ENCODE measurements at places on chromosomes 4 and X. TPM values are rescaled to one million over a fixed set of nuclear protein-coding genes. Genes with fewer than 3 reads are reported as not detected.
A peak's percentile ranks its signal among the peaks of the same experiment; 100 is the strongest.

- H3K4me3 ChIP-seq, result no peak overlapping the region
- H3K4me1 ChIP-seq, result no peaks in the 10 kb centered on the region
- no peaks in the 10 kb centered on the region for H3K27me3 ChIP-seq
- DNase-seq, result no peak
Measured at GRCh38 chr4:110120506-110120905, 77.9 kb downstream of the ELOVL6 start.

GRCh38 chr4:169210504-169211118 lies 60.1 kb downstream of the SH3RF1 start:
- H3K27ac ChIP-seq, result no peak overlapping the region
- no peaks in the 10 kb centered on the region for H3K27me3 ChIP-seq
- no peaks in the 10 kb centered on the region for H3K4me1 ChIP-seq
- H3K4me3 ChIP-seq, result no peak overlapping the region
- DNase-seq, result no peak
- H3K36me3 ChIP-seq, result no peaks in the 10 kb centered on the region

GRCh38 chr4:38354421-38354820 lies 309.6 kb upstream of the KLF3 start:
- no peak overlapping the region for H3K27ac ChIP-seq
- no peaks in the 10 kb centered on the region for H3K36me3 ChIP-seq
- no peak for DNase-seq
- H3K4me1 ChIP-seq, result no peaks in the 10 kb centered on the region
- no peaks in the 10 kb centered on the region for H3K27me3 ChIP-seq

Gene DDX53
- not detected for total RNA-seq

DNA sequence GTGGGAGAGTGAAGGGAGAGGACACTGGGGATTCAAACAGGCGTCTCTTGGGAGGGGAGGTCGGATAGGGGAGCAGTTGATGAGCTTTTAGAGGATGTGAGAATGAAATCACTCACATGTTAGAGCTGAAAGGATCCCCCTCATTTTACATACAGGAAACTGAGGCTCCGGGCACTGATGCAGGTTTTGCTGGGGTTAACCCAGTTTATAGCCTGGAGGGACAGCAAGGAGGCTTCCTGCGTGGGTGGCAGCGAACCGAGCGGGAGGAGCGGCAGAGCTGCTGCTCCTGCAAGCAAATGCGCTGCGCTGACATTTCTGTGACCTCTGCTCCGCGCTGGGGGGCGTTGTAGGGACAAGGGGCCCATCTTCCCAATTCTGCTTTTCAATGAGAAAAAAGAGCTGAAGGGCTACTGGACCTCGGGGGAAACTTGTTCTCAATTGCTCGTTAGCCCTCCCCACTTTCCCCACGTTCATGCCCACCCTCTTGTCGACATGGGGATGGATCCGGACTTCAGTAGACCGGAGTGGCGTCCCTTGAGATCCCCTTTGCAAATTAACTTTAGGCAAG lies 1.2 kb upstream of the NEUROG2 start:
- H3K27me3 ChIP-seq, result peaks cover 8% of the 10 kb centered on the region
- H3K36me3 ChIP-seq, result no peaks in the 10 kb centered on the region
- DNase-seq, result no peak
- H3K4me3 ChIP-seq, result no peak overlapping the region
- H3K27ac ChIP-seq, result no peak overlapping the region
- H3K4me1 ChIP-seq, result peaks cover 7% of the 10 kb centered on the region

DNA sequence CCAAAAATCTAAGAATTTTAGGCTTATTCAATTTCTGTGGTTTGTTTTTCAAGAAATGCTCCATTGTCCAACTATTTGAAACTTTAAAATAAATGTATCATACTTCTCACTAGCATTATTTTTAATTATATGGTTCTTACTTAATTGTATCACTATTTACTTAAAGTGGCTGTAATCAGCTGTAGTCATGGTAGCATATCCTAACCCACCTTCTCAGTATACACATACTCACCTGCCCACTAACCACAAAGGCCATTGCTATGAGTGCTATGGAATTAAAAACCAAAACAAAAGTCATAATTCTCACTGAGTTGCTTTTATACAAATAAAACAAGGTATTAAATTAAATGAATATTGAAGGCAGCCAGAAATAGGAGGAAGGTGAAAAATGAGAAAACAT lies 5.0 kb downstream of the FBXO8 start:
- H3K27me3 ChIP-seq, result no peaks in the 10 kb centered on the region
- H3K4me1 ChIP-seq, result peaks cover 13% of the 10 kb centered on the region
- DNase-seq, result no peak
- H3K4me3 ChIP-seq, result no peak overlapping the region
- H3K27ac ChIP-seq, result no peak overlapping the region

GRCh38 chr4:95546866-95547714 lies 1.7 kb downstream of the UNC5C start:
- no peaks in the 10 kb centered on the region for H3K36me3 ChIP-seq
- H3K27me3 ChIP-seq, result no peaks in the 10 kb centered on the region
- peak overlapping the region; percentile 85 for H3K27ac ChIP-seq
- DNase-seq, result no peak
- H3K4me1 ChIP-seq, result no peaks in the 10 kb centered on the region

- H3K4me3 ChIP-seq, result no peak overlapping the region
- no peaks in the 10 kb centered on the region for H3K4me1 ChIP-seq
- no peak overlapping the region for H3K27ac ChIP-seq
- H3K27me3 ChIP-seq, result no peaks in the 10 kb centered on the region
- DNase-seq, result no peak
Measured at GRCh38 chrX:68299898-68300297, 133.4 kb downstream of the OPHN1 start.

DNA sequence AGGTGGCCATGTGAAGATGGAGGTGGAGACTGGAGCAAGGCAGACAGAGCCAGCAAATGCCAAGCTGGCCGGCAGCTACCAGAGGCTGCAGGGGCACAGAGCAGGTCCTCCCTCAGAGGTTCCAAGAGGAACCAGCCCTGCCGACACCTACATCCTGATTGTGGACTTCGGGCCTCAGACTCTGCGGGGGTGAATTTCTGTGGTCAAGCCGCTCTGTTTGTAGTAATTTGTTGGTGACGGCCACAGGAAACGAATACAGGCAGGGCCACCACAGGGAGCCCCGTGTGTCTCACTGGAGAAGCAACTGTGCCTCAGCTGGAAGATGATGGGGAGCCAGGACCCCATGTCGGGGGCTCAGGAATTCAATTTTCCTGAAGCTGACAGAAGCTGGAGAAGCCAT lies 28.3 kb downstream of the ZFYVE28 start:
- H3K36me3 ChIP-seq, result no peaks in the 10 kb centered on the region
- DNase-seq, result no peak
- H3K27me3 ChIP-seq, result no peaks in the 10 kb centered on the region
- H3K4me3 ChIP-seq, result no peak overlapping the region
- no peaks in the 10 kb centered on the region for H3K4me1 ChIP-seq

Gene YY2
- not detected for total RNA-seq

GRCh38 chrX:54043541-54044125 lies 640 bp downstream of the PHF8 start:
- no peaks in the 10 kb centered on the region for H3K36me3 ChIP-seq
- peak; percentile 11 for DNase-seq
- H3K4me1 ChIP-seq, result no peaks in the 10 kb centered on the region
- peak overlapping the region; percentile 97 for H3K27ac ChIP-seq
- no peaks in the 10 kb centered on the region for H3K27me3 ChIP-seq

DNA sequence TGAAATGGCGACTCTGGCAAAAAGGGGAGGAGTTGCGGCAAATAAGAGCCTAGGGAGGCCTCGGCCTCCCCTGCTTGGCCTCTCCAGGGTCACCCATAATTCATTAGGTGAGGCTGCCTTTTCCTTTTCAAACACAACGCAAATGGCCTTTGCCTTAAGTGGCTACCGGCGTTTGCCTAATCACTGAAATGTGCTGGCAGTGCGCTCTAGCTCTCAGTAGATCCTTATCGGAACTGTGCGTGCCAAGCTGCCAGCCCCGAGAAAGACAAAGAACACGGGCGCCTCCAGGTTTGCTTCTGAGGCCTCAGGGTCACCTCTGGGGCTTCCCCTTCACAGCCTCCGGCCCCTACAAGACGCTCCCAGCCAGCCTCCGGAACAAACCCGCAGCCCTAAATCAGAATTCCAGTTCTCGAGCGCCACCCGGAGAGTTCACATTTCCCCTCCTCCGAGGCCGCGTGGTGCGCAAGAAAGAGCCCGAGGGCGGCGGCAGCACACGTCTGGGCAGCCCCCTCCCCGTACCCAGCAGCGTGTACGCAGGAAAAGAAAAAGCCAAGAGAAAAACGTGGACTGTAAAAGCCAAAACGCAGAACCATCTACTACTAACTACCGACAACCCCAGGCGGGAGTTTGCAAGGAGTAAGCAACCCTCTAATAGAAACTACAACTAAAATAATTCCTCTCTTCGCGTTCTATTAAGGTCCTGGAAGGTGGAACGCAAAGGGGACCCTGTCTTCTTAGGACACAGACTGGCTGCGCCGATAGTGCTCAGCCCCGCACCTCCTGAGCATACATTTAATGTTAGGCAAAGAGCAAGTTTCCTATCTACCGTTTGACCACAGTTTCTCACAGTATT lies 76.5 kb upstream of the BCOR start:
- H3K27me3 ChIP-seq, result no peaks in the 10 kb centered on the region
- DNase-seq, result peak; percentile 37
- H3K36me3 ChIP-seq, result no peaks in the 10 kb centered on the region
- H3K4me3 ChIP-seq, result peak overlapping the region; percentile 40

GRCh38 chrX:29528281-29528680 lies 687.1 kb upstream of the MAGEB2 start:
- H3K36me3 ChIP-seq, result no peaks in the 10 kb centered on the region
- no peak for DNase-seq
- H3K4me3 ChIP-seq, result no peak overlapping the region
- H3K27ac ChIP-seq, result no peak overlapping the region

Data from uterus (tissue), 4 donors.